ENCODE measurements at places on chromosomes 7 and 10.

- DNase-seq: no peak
These were observed 532.5 kb downstream of the GRM8 start for GRCh38 chr7:126720232-126720631.

DNA sequence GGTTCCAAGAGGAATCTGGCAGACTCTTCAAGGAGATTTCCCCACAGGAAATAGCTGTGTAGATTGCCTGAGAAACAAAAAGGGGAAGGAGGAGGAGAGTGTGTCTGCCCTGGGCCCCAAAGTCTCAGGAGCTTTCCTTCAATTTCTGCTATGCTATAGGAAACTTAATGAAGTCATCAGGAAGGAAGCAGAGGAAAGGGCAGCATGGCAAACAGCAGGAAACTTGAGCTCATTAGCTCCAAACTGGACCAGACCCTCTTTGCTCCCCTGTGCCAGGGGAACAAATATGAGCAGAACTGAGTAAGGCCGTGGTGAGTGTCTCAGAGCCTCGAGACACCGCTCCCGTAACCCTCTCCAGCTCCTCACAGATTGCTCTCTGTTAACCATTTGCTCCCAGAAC lies 4.8 kb upstream of the KCNIP2 start:
- no peak for DNase-seq

DNA sequence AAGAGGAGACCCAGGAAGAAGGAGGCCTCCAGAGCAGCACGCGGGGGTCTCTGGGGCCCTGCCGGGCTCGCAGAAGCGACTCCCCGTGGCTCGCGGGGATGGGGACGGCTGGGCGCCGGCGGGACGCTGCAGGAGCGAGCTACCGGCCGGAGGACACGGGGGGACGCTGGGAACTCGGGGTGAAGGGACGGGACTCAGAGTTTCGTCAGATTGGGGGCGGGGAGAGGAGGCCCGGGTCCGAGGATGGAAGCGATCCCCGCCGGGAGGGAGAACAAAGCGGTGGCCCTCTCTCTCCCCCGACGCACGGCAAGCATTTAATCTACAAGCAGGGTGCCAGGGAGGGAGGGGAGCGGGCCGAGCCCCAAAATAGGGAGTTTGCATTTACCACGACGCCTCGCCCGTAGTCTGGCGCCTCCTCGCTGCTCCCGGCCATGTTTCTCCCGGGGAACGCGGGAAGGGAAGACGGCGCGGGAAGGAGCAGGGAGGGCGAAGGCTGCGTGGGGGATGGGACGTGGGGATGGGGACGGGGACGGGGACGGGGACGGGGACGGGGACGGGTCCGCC lies at the start of gene PRTFDC1:
Gene PRTFDC1, minus strand, starts transcription at position 464 of the 564 bp plus-strand sequence. Its CDS starts 31 bp downstream, at position 433.
- peak; percentile 72 for DNase-seq

- DNase-seq: no peak
These were observed 90.7 kb downstream of the TFPI2 start for GRCh38 chr7:93799750-93800357.
